ENCODE measurements at places on chromosomes 5 and 9. TPM values are rescaled to one million over a fixed set of nuclear protein-coding genes. Genes with fewer than 3 reads are reported as not detected.

The TMEM171 gene
- 3.5 TPM for total RNA-seq

The BTNL8 gene
- total RNA-seq: 1.2 TPM

The RALGDS gene
- total RNA-seq: 14.6 TPM

The CAMLG gene
- 23.9 TPM for total RNA-seq

The NME5 gene
- 1.2 TPM for total RNA-seq

The RIC1 gene
- 45.3 TPM for total RNA-seq

The FBXO10 gene
- total RNA-seq: 17.6 TPM

The DMAC1 gene
- 10.4 TPM for total RNA-seq

The CARD6 gene
- 11.4 TPM for total RNA-seq

The CTSL gene
- 329 TPM for total RNA-seq

The GKAP1 gene
- total RNA-seq: 0.12 TPM

The PCDHB14 gene
- total RNA-seq: 0.70 TPM

The NOL6 gene
- 28.6 TPM for total RNA-seq

The PCDHA1 gene
- not detected for total RNA-seq

The ATP10B gene
- not detected for total RNA-seq

The INSL4 gene
- total RNA-seq: not detected

The ZNF608 gene
- 10.5 TPM for total RNA-seq

The GABRP gene
- not detected for total RNA-seq

The ECSCR gene
- 1.0 TPM for total RNA-seq

The CEL gene
- total RNA-seq: 0.70 TPM

The TYRP1 gene
- 0.23 TPM for total RNA-seq

The ANKRD20A1 gene
- total RNA-seq: not detected

The SLC34A3 gene
- total RNA-seq: not detected

The FBN2 gene
- 523 TPM for total RNA-seq

The LCN15 gene
- not detected for total RNA-seq

The ANGPTL2 gene
- total RNA-seq: 63.0 TPM

The PRRT1B gene
- total RNA-seq: not detected

The MTX3 gene
- total RNA-seq: 8.8 TPM

The PCDHGA9 gene
- 1.4 TPM for total RNA-seq

The OBP2B gene
- not detected for total RNA-seq

The OR1Q1 gene
- not detected for total RNA-seq

The MRPS2 gene
- total RNA-seq: 34.1 TPM

The GPR150 gene
- total RNA-seq: 0.26 TPM

The SH3RF2 gene
- 1.4 TPM for total RNA-seq

The BNC2 gene
- 19.5 TPM for total RNA-seq

The POU4F3 gene
- not detected for total RNA-seq

The ACOT12 gene
- not detected for total RNA-seq

All from pericardium fibroblast (primary cell).